NCI-H510A treated with DMSO at 0.1 percent for 48 hours (cell line): ENCODE measurements at places on chromosomes 7 and 10.

- DNase-seq: peak; percentile 27
Observed at GRCh38 chr7:2403718-2404648, 572 bp downstream of the CHST12 start.

GRCh38 chr7:46054915-46055314, 133.8 kb upstream of the IGFBP3 start:
- DNase-seq: no peak

- DNase-seq: no peak
Observed at GRCh38 chr7:5495581-5496375, 72.1 kb upstream of the TNRC18 start.

GRCh38 chr7:80851896-80852476, 66.9 kb downstream of the SEMA3C start:
- DNase-seq: no peak

DNA sequence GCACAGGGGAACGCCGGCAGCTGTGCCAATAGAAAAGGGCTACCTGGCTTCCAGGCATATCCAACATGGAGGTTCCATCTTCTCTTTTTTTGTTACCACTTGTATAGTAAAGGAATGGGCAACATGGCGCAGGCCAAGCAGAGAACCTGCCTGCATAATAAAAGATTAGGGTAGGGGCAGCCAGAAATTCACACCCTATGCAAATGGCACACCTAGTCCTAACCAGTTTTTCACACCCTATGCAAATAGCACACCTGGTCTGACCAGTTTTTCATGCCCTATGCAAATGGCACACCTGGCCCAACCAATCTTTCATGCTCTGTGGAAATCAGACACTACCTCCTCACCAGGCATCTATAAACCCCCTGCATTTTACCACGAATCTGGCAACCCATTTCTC, 369.5 kb downstream of the IPMK start:
- DNase-seq: peak; percentile 41
